Activated T-helper 1 cell treated with anti-CD3 and anti-CD28 coated beads, Interleukin-2, amount 50 U/mL, for 16 hours (primary cell): ENCODE measurements at places on chromosomes 5 and 9.

GRCh38 chr9:72443855-72444254 lies 77.6 kb upstream of the TMC1 start:
- no peak for DNase-seq

DNA sequence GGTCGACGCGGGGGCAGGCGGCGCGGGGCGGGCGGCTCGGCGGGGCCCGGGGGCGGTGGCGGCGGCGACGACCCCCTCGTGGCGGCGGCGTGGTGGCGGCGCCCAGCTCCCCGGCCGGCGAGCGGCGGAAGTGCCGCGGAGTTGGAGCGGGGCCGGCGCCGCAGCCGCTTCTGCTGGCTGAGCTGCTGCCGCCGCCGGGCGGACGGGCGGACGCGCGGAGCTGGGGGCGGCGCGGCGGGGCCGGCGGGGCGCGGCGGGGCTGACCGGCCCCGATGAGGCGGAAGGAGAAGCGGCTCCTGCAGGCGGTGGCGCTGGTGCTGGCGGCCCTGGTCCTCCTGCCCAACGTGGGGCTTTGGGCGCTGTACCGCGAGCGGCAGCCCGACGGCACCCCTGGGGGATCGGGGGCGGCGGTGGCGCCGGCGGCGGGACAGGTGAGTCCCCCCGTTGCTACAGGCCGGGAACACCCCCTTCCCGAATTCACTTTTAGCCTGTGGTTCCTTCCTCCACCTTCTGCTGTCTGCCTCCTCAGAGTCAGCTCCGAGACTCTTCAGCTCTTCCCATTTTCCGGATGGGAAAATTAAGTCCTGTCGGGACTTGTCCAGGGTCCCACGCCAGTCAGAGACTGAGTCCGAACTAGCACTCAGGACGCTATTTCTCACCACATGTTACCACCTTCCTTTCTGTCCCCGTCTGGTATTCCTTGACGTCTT lies at the start of gene GALNT10:
Gene GALNT10, plus strand, starts transcription at position 139 of the 710 bp plus-strand sequence. Its CDS starts 134 bp downstream, at position 273.
- DNase-seq = peak; percentile 48

DNA sequence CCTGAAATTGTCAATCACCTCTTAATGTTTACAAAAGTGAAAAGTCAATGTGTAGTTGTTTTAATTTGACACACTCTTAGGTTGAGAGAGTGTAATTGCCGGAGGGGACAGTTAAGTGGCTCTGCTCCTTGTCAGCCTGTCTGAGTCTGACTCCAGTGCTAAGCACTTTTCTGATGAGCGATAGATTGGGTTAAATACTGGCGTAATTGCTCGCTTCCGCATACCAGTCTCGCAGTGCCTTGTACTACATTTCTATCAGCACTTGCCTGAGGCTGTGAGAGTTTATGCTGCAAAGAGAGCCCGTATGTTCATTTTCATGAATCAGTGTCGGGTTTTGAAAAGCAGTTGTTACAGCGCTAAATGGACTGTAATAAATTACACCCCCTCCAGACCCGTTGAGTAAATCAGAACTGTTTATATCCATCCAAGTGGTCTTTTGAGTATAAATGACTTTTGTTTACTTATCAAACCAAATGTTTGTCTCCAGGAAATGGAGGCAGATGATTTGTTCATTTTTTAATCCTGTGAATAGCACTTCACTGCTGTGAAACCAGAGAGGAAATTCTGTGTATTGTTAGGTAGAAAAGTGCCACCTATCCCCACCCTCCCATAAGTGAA lies 41.0 kb upstream of the DMRT3 start:
- no peak for DNase-seq

DNA sequence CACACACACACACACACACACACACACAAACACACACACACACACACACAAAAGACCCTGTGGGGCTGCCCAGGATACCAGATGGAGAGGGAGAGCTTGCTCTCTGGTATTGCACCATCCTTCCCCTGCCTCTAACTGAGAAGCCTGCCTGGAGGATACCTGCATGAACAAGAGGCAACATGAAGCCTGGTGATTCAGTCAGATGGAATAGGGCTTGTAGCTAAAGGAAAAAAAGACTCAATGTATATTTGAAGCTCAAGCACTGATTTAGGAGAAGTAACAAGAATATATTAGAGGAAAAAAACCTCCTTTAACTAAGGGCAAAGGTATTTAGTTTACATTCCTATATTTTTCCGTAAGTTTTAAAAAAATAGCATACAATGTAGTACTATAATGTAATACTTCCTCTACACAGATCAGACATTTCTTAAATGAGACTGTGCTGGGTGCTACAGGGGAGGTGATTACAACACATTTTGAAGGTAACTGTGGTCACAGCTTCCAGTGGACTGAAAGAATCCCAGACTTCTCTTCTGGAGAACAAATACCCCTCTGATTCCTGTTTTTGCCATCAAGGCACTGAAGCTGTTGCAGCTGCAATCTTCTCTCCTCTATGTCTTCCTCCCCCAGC lies 169.3 kb downstream of the DCP2 start:
- DNase-seq = no peak

DNA sequence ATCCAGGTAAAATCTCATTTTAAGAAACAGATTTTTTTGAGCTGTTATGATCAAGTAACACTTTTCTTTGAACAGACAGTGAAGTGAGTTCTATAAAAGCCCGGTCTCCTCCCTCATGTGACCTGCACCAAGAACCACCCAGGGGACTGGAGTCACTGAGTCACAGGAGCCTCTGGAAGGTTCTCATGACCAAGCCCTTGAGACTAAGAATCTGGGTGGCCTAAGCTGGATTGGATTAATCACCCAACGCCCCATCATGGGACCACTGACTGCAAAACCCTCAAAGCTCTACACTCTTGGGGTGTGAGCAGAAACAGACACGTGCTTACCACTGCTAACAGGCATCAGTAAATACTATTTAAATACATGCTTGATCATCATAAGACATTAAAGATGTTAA lies 48.4 kb downstream of the SECISBP2 start:
- no peak for DNase-seq

DNA sequence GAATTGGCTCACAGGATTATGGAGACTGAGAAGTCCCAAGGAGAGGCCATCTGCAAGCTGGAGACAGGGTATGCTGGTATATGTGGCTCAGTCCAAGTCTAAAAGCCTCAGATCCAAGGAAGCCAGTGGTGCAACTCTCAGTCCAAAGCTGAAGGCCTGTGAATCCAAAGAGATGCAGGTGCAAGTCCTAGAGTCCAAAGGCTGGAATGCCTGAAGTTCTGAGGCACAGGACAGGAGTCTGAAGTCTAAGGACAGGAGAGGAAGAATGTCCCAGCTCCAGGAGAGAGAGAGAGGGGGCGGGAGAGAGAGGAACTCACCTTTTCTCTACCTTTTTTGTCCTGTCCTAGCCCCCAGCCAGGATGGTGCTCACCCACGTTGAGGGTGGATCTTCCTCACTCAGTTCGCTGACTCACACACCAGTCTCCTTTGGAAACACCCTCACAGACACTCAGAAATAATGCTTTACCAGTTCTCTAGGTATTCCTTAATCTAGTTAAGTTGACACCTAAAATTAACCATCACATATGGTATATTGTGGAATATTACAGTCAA lies 49.6 kb downstream of the KCNN2 start:
- DNase-seq = no peak

DNA sequence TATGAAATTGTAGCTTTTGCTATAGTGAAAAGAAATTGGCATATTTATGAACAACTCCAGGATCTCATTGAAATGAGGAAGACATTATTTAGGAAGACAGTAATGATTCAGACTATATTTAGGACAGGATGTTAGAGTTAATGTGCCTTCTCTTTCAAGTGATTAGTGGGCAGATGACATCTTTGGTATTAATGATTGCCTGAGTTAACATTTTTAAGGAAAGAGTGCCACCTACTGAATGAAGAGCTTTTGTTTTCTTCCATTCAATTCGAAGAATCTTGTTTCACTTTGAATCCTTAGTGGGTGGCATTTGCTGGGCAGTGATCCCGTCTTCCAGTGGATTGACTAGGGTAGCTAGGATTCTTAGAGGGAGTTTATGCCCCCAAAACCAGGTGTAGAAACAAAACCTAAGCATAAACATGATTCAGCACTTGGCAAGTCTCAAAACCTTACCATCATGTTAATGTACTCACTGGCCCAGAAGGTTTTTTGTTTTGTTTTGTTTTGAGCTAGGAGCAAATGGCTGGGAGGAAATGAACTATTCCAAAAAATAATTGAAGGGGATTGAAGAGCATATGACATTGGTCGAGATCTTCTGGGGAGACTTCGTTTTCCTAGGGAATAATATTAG lies 23.2 kb downstream of the MAP3K1 start:
- no peak for DNase-seq

DNA sequence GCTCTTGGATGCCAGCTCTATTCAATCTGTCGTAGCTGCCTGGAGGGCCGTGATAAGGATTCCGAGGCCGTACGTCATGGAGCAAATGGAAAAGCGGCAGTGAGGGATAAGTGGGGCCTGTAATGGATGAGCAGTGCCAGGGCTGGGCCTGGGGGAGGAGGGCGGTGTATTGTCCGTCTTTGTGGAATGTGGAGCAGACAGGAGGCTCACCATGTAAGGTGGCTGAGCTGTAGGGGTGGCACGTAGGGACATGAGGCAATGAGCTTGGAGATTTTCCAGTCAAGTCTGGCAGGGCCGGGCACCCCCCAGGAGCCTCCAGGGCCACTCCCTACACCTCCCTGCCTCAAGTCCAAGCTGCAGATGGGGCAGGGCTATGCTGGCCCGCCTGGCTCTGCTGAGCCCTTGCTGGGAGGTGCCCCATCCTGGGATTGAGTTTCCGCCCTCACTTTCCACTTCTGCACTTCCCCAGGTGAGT lies 29.2 kb downstream of the NCS1 start:
- DNase-seq = no peak

DNA sequence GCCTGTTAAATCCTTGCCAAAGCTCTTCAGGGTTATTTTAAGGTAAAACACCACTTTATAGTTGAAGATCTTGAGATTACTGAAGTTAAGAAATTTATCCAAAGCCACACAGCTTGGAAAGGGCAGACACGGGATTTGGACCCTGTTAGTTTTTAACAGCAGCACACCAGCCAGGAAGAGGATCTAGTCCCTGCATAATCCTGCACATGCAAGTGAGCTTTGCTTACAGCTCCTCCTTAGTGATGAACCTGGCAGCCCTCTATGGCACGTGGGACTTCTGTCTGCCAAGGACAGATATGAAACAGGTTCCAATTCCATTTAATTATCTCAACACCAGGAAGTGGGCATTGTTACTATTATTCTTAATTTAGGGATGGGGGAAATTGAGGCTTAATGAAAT lies 108.7 kb downstream of the TRIM32 start:
- no peak for DNase-seq

- no peak for DNase-seq
These were observed 123.7 kb downstream of the WNK2 start for GRCh38 chr9:93307468-93308157.

GRCh38 chr5:176864755-176865154 lies 34.4 kb downstream of the HK3 start:
- DNase-seq = no peak

DNA sequence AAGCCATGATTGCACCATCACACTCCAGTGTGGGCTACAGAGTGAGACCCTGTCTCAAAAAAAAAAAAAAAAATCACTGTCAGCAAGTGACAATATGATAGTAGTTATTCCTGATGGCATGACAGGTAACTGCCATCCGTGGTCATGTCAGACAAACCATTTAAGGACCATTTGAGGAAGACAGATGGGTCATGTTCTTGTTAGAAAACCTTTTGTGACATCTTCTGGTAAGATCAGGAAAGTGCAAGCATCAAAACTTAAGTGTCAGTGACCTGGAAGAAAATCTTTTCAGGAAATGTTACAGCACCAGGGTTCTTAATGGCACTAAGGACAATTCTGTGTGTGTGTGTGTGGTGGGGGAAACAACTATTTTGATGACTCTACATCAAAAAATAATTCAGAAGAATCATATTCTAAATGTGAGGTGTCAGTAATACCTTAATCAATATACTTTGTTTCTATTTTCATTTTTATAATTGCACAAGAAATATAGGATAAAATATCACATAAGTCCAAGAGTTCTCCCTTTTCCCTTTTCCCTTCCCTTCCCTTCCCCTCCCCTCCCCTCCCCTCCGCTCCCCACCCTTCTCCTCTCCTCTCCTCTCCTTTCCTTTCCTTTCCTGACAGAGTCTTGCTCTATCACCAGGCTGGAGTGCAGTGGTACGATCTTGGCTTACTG lies 17.8 kb downstream of the SLC38A9 start:
- no peak for DNase-seq

GRCh38 chr5:5380298-5380697 lies 42.2 kb upstream of the ICE1 start:
- DNase-seq = no peak

GRCh38 chr5:36523450-36523849 lies 83.0 kb upstream of the SLC1A3 start:
- no peak for DNase-seq
